Hepatocyte (in vitro differentiated cells): ENCODE measurements at places on chromosomes 6 and 20.

GRCh38 chr6:149331043-149331807 is 13.7 kb downstream of the TAB2 start:
- no peak overlapping the region for H3K4me3 ChIP-seq
- peaks cover 44% of the 10 kb centered on the region for H3K4me1 ChIP-seq
- no peak for DNase-seq
- no peaks in the 10 kb centered on the region for H3K27me3 ChIP-seq

DNA sequence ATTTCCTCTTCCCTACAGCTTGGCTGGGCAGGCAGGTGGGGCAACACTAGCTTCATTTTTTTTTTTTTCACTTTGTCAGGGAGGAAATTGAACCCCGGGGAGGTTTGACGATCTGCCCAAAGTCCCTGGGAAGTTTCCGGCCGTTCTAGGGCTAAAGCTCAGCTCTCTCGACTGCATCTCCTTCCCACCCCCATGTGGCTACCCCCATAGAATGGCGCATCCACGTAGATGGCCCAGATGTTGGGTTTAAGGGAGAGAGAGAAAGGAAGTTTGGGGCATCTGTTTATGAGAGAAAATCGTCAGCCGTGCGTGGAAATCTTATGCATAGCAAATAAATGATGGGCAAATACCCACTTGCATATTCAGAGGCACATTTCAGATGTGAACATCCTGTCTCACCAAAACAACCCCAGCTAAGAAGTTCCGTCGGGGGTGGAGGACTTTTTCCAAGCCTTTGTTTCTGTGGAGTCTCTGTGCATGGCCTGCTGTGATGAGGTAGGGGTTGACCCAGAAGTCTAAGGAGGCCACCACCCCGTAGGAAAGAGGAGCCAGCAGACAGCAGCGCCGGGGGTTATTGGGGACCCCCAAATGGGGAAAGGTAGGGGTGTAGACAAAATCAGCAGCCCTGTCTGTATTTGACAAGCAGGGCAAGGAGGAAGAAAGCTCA is 40.5 kb upstream of the ZNF831 start:
- DNase-seq, result no peak
- no peak overlapping the region for H3K4me3 ChIP-seq
- no peaks in the 10 kb centered on the region for H3K4me1 ChIP-seq
- H3K36me3 ChIP-seq, result no peaks in the 10 kb centered on the region

GRCh38 chr20:40262219-40262618 is 426.8 kb downstream of the MAFB start:
- no peaks in the 10 kb centered on the region for H3K4me1 ChIP-seq
- no peaks in the 10 kb centered on the region for H3K36me3 ChIP-seq
- no peaks in the 10 kb centered on the region for H3K27me3 ChIP-seq
- DNase-seq, result no peak
- H3K27ac ChIP-seq, result no peak overlapping the region
- no peak overlapping the region for H3K4me3 ChIP-seq

DNA sequence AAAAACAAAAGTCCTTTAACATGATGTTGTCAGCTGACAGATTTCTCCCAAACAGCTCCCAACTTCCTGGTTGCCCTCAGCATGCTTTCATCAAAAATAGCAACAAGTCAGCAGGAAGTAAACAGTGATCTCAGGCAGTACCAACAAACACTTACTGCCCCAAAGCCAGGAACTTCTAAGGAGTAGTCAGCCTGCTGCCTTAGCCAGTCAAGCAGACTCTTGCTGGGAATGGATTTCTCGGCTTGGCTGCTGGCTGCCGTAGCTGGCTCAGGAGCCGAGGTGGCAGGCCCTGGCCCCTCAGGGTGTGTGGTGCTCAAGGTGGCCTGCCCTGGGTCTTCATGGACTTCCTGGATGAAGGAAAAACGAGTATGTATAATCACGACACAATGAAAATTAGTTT is 46.6 kb upstream of the EMILIN3 start:
- no peak overlapping the region for H3K27ac ChIP-seq
- H3K27me3 ChIP-seq, result no peaks in the 10 kb centered on the region
- no peaks in the 10 kb centered on the region for H3K36me3 ChIP-seq
- DNase-seq, result no peak
- H3K4me1 ChIP-seq, result no peaks in the 10 kb centered on the region
- H3K4me3 ChIP-seq, result no peak overlapping the region

GRCh38 chr20:16215041-16215440 is 358.2 kb downstream of the KIF16B start:
- DNase-seq, result no peak
- no peaks in the 10 kb centered on the region for H3K27me3 ChIP-seq
- no peaks in the 10 kb centered on the region for H3K36me3 ChIP-seq
- H3K27ac ChIP-seq, result no peak overlapping the region

DNA sequence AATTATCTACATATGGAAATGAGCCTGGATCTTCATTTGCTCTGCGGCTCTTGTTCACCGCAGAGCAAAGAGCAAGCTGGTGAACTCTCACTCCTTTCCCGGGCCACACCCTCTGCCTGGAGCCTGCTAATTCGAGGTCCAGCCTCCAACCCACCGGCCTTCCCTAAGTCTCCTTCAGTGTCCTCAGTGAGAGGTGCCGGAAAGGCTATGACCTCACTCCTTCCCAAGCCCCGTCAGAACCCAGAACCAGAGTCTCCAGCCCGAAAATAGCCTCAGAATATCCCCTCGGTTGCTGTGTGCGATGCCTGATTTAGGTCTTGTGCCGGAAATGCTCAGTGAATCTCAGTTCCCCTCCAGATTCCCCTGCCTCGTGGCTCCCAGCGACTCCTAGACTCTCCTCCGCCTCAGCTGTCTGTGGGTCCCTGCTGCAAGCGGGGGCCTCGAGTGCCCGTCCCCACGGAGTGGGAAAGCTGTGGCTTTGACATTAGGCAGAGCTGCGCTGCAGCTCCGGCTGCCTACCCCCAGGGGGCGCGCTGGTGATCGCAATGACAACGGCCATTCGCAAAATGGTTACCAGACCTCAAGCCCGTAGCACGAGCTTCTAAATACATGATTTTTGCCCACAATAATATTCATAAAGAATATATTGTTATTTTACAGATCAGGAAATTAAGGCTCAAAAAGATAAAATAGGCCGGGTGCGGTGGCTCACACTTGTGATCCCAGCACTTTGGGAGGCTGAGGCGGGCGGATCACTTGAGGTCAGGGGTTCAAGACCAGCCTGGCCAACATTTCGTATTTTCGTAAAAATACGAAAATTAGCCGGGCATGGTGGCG is 4.1 kb upstream of the BNIP5 start:
- H3K4me3 ChIP-seq, result no peak overlapping the region
- no peaks in the 10 kb centered on the region for H3K36me3 ChIP-seq
- H3K27ac ChIP-seq, result peak overlapping the region; percentile 82
- peak; percentile 81 for DNase-seq
